ENCODE measurements at places on chromosomes 5 and 9.

GRCh38 chr9:95411054-95411892 lies 93.8 kb upstream of the FANCC start:
- DNase-seq = no peak

- DNase-seq = no peak
Measured at GRCh38 chr5:71969460-71969859, 137.8 kb upstream of the MAP1B start.

DNA sequence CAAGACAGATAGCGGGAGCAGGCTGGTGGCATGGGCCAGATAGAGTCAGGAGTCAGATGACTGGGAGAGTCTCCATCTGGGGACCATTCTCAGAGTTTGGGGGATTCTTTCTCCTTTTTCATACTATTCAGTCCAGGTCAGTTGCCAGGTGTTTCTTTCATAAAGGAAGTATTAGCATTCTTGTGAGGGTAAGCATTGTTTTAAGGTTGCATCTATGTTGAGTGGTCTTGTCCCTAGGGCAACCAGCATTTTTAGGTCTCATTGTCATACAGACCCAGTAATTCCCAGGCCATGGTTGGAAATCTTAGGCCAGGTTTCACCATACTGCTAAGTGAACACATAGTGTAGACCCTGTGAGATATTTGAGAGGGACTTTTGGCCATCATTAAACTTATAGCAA lies 122.3 kb upstream of the POC5 start:
- DNase-seq = no peak

- DNase-seq = no peak
Measured at GRCh38 chr5:126998895-126999570, 31.3 kb downstream of the MARCHF3 start.

GRCh38 chr5:142735323-142736246 lies 34.6 kb upstream of the ARHGAP26 start:
- DNase-seq = no peak
